Stimulated activated CD8-positive, alpha-beta memory T cell treated with anti-CD3 and anti-CD28 coated beads, Interleukin-7, amount 100 ng/mL, for 4 hours (primary cell): ENCODE measurements at places on chromosomes 12 and 14.

DNA sequence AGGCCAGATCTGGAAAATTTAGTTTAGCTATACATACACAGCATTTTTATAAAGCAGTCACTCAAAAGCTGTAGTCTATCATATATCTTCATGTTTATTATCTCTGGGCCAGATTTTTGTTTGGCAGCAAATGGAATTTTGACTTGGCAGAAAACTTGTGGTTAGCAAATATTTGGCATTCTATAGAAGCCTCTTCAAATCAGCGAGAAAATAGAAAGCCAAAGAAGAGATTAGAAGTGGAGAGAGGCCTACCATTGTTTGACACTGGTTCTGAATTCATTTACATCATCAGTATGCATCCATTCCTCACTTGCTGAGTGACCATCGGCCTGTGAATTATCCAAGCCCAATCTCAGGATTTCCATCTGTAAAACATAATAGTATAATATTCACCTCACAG, 1077.6 kb downstream of the GALC start:
- no peak for DNase-seq

DNA sequence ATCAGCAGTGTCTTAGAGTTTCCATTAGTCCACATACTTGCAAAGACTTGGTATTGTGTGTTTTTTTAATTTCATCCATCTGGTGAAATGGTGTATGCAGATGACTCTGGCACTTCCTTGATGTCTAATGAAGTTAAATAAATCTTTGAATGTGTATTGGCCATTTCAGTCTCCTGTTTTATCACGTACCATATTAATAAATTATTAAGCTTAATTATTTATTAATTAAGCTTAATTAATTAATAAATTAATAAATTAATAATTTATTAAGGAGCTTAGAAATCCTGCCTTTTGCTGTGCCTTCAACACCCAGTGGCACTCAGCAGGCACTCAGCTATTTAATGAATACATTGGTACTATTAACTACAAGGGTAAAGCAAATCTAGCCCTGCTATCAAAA, 18.2 kb downstream of the PDZRN4 start:
- DNase-seq, result no peak

GRCh38 chr14:77782202-77782601, 17.7 kb upstream of the ADCK1 start:
- no peak for DNase-seq

GRCh38 chr14:103108749-103109207, 14.3 kb downstream of the EXOC3L4 start:
- no peak for DNase-seq

DNA sequence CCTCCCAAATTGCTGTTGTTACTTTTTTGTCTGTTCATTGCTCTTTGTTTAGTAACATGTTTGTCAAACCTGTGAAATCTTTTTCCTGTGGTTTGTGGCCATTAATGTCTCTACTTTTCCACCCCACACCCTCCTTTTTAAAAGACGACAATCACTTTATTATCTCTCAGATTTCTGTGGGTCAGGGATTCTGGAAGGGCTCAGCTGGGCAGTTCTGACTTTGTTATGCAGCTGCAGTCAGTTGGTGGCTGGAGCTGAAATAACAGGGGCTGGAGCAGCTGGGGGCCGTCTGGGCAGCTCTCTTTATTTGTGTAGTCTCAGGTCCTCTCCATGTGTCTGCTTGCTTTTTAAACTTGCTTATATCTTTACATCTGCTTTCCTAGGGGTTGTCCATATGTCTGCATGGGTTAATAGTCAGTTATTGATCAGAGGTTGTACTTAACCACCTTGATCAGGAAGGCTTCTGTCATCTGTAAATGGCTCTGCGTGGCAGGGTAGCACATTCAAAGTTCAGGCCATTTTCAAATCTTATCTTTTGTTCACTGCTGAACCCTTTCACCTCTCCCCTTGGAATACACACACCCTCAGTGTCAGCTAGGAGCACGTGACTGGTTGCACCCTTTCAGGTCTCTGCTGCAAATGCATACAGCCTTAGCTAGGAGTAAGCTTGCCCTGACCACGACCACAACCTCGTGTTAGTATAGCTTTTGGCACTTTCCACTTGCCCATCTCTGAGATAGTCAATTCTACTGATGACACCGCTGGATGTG, 27.9 kb downstream of the BORCS5 start:
- peak; percentile 23 for DNase-seq

GRCh38 chr14:54711812-54712464, 145.0 kb downstream of the SAMD4A start:
- no peak for DNase-seq

DNA sequence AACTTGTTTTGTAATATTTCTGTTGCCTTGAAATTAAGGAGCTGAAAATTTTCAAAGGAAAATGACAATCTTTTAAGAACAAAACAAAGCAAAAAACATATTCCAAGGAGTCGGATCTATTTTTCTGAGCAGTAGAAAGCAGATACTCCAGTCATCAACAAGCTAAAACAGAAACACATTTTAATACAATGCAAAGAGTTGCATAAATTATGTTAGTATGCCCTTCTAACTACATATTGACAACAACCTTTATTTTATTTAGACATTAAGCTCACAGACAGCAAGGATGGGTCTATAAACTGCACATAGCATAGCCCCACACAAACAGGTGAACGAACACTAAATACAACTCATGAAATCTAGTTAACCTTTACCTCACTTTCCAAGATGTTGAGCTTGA, 106.0 kb downstream of the PPP1R12A start:
- DNase-seq, result no peak

- no peak for DNase-seq
These were observed 49.9 kb upstream of the CPSF6 start for GRCh38 chr12:69189378-69189978.

GRCh38 chr12:128052331-128052730, 214.6 kb upstream of the TMEM132C start:
- no peak for DNase-seq

DNA sequence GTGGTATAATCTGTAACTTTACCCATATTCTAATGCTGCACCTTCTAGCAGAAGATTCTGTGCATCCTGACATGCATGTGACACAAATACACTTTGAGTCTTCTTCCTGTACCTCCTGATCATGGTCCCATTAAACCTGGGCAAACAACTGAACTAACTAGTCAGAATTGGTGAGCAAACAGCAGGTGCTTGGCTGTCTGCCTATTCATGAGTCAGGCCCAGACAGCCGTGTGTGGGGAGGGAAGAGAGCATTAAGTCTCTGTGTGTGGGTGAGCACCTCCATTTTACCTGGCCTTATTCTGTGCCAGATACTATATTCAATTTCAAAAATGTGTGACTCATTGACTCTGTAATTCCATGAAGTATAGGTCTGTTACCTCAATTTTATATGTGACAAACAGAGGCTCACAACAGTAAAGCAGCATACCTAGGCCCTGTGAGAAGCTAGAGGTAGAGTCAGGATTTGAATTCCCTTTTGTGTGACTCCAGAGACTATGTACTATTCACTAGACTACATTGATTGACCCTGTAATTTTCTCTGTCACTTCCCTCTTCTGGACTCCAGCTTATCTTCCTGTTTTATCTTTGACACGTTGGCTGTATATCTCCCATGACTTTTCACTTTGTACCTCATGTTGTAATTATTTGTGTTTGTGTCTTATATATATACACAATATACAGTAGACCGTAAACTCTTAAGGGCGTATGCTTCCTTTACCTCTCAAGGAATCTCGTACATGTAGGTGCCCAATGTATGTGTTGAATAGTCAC, 32.2 kb downstream of the SUSD6 start:
- peak; percentile 69 for DNase-seq

GRCh38 chr14:61188978-61189808, 91.9 kb downstream of the TMEM30B start:
- DNase-seq, result no peak

DNA sequence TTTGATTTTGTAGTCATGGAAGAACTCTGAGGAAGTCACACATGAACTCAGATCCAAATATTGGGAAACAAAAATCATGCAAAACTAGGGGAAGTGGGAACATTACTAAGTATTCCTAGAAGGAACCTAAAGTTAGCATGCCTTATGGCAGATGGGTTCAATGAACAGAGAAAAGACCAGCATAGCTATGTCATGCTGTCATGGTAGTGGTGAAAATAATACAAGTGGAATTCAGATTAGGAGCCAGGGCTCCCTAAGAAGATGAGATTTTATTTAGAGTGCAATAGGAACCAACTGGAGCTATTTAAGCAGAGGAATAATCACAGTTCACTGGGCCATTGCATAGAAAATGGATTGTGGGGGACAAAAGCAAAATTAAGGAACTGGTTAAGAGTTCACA, 134.0 kb downstream of the DIO2 start:
- no peak for DNase-seq

GRCh38 chr12:89262855-89263552, 89.3 kb downstream of the DUSP6 start:
- DNase-seq, result no peak

DNA sequence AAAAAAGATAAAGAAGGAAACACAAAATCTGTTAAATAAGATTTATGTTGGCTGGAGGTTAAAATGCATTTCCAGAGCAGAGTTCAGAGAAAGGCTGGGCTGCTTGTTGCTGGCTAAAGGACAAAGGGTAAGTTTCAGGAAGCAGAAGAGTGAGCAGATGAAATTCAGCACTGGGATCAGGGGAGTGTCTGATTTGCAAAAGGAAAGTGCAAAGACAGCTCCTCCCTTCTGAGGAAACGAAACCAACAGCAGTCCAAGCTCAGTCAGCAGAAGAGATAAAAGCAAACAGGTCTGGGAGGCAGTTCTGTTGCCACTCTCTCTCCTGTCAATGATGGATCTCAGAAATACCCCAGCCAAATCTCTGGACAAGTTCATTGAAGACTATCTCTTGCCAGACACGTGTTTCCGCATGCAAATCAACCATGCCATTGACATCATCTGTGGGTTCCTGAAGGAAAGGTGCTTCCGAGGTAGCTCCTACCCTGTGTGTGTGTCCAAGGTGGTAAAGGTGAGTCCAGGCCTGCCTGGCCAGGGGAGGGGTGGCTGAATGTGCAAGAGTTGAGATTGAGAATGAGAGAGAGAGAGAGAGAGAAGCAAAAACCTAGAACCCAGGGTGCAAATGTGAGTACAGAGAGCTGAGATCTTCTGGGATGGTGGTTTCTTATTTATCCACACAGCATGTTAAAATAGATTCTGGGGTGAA, at the start of gene OAS1:
Gene OAS1 (plus strand): TSS at position 251 of the 703 bp plus-strand sequence. CDS start 78 bp downstream, at position 329.
- DNase-seq, result peak; percentile 23
